ENCODE measurements at places on chromosomes 13 and 19. TPM values are rescaled to one million over a fixed set of nuclear protein-coding genes. Genes with fewer than 3 reads are reported as not detected.

The FIZ1 gene
- 16.3 TPM for total RNA-seq

The PABPC3 gene
- total RNA-seq: 0.60 TPM

The ZNF471 gene
- 0.43 TPM for total RNA-seq

The NKG7 gene
- 63.6 TPM for total RNA-seq

The SHKBP1 gene
- 110 TPM for total RNA-seq

The GRIK5 gene
- total RNA-seq: 0.38 TPM

The GSX1 gene
- total RNA-seq: not detected

The IGLON5 gene
- total RNA-seq: not detected

The ZIK1 gene
- total RNA-seq: 8.0 TPM

The PLIN5 gene
- not detected for total RNA-seq

The PCDH8 gene
- not detected for total RNA-seq

The ZSCAN22 gene
- 4.6 TPM for total RNA-seq

The LGALS4 gene
- 2.2 TPM for total RNA-seq

The LHB gene
- not detected for total RNA-seq

The PRR22 gene
- total RNA-seq: 4.9 TPM

The VSTM2B gene
- not detected for total RNA-seq

The PSPN gene
- 2.3 TPM for total RNA-seq

The INAFM1 gene
- total RNA-seq: 11.8 TPM

The CRB3 gene
- 1.3 TPM for total RNA-seq

The CNMD gene
- not detected for total RNA-seq

The MYCBP2 gene
- 119 TPM for total RNA-seq

The NECTIN2 gene
- 0.34 TPM for total RNA-seq

The CATSPERD gene
- not detected for total RNA-seq

The TMEM221 gene
- not detected for total RNA-seq

The OR7D2 gene
- total RNA-seq: not detected

All from activated naive CD4-positive, alpha-beta T cell treated with anti-CD3 and anti-CD28 coated beads, Interleukin-2, amount 10 ng/mL, durations not matched to agents 5 hours and 36 hours (primary cell).